Stimulated activated CD8-positive, alpha-beta memory T cell treated with anti-CD3 and anti-CD28 coated beads, Interleukin-15, amount 100 ng/mL, for 48 hours (primary cell): ENCODE measurements at places on chromosomes 3 and 15.
A peak's percentile ranks its signal among the peaks of the same experiment; 100 is the strongest.

GRCh38 chr3:131537531-131537930 is 34.8 kb upstream of the MRPL3 start:
- no peak for DNase-seq

DNA sequence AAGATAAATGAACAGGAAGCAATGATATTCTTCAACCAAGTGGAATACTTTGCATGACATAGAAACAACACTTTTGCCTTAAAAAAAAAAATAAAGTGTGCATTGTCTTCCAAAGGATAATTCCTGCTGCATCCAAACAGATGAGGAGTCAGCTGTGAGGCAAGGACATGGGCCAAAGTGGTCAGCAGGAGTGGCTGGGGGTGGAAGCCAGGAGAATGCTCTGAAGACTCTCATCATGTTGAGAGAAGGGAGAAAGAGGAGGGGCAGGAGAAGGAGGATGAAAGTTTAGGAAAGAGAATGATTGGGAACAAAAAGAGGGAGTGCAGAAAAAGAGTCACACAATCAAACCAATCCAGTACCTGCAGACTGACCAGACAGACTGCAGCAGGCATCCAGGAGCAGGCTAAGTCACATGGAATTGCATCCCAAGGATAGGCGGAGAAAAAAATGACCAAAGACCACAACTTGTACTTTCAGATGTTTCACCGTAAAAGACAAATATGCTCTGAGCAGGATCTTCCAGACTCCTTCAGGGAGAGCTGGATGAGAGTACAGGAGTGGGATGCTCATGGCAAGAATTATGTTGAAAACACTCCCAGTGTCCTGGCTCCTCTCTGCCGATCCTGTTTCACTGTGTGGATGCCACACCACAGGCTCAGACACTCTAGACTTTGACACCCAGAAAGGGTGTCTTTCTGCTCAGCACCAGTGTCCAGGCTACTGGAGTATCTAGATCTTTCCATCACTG is 11.9 kb downstream of the ABI3BP start:
- no peak for DNase-seq

DNA sequence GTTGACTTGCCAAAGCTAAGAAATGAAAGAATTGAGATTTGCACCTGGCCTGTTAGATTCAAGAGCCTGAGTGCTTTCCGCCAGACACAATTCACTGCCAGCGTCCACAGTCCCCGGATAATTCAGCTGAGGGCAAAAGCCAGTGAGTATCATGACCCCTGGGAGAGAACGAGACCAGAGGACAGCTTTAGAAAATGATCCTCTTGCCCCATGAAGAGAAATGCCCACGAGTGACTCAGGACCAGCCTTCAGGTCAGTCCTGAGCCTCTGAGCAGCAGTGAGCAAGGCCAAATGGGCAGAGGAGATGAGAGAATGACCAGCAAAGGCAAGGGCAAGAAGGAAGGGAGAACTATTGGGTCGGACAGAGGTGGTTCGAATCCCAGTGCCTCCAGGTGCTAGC is 273.5 kb downstream of the FAM43A start:
- DNase-seq: no peak

DNA sequence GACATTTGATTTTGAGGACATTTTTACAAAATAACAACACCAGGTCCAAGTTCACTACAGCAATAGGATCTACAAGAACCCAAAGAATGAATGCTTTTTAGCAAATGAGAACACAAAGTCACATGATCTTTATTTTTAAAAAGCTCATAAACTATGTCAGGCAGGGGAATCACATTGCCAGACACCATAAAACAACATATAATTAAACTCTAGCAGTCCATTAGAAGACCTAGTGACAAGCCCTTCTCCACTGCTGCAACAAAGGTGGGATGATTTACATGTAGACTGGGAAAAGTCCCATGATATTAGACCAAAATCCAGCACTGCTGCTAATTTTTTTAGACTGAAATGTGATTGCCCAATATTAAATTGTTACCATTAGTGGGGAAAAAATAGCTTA is 92.6 kb downstream of the FHIT start:
- no peak for DNase-seq

DNA sequence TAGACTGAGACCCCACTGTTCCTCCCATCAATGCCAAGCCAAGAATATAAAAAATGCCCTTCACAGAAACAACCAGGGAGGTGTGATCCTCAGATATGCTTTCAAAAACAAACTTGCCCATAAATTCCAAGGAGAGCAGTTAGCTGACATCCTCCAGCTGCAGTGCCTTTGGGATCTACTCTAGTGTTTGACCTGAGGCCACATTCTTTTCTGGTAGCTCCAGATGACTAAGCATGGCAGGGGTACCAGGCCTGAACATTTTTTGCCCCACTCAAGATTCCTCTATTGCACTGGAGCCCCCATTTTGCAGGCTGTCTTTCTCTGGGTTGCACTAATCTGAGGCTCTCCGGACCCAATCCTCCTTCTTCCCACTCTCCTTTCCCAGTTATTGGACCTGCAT is 27.9 kb upstream of the ACP3 start:
- DNase-seq: no peak

- no peak for DNase-seq
These were observed 25.6 kb downstream of the DCUN1D1 start for GRCh38 chr3:182954553-182955235.

DNA sequence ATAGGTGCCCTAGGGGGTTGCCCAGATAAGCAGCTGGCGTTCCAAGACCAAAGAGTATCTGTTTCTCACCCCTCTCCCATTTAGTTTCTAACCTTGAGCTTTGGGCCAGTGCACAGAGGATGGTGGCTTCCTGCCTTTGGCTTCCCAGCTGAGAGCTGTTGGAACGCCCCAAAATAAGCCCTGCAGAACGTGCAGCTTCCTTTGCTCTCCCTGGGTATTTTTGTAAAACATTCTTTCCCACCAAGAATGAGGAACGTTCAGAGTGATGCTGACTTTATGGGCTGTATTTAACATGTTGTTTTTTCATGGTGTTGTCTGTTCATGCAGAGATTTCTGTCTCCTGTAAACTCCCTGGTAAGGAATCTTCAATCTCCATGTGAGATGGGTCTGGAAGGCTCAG is 63.8 kb downstream of the LPP start:
- no peak for DNase-seq

- no peak for DNase-seq
These were observed 331.4 kb downstream of the ROBO1 start for GRCh38 chr3:79436387-79436786.

DNA sequence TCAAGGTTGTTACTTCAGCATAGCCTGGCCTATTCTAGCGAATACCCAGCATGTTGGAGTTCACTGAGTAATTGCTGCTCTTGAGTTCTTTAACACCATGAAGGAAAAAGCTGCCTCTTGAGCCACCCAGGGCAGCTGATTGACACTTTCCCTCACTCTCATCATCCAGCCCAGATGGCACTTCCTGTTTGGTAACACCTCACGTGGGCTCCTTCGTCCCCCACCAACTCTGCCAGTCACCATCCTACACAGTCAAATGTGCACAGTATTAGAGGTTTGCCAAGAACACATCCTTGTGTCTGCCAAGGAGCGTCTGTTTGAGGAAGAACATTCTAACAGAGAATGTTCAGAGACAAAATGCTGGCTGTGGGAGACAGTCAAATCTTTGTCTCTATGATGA is 266.3 kb downstream of the RPLP1 start:
- no peak for DNase-seq

- peak; percentile 57 for DNase-seq
These were observed 6.9 kb upstream of the FOXB1 start for GRCh38 chr15:59997070-59997701.
